ENCODE measurements at places on chromosomes 4 and X. TPM values are rescaled to one million over a fixed set of nuclear protein-coding genes. Genes with fewer than 3 reads are reported as not detected.

SORCS2 gene
- total RNA-seq, result not detected

DNA sequence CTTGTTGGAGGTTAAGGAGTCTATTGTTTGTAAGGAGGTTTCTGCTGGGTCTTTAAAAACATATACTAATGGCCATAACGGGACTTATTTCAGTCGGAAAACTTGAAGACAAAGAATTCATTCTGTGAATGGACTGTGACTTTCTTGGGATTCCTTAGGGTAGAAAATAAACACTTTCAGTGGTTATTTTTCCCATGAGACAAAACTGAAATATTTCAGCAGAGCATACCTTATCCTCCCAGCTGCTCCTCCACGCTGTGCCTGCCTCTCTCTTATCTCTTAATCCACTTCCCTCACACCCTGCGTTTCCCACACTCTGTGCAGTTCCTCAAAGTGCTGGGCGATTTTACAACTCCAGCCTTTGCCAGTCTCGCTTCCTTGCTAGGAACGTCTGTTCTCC, 47.1 kb upstream of the SORBS2 start:
- H3K27ac ChIP-seq, result no peak overlapping the region
- H3K4me1 ChIP-seq, result no peaks in the 10 kb centered on the region
- DNase-seq, result no peak
- no peaks in the 10 kb centered on the region for H3K36me3 ChIP-seq
- H3K4me3 ChIP-seq, result no peak overlapping the region
- peaks cover 9% of the 10 kb centered on the region for H3K27me3 ChIP-seq

GRCh38 chrX:56797574-56798338, 68.7 kb downstream of the NBDY start:
- no peak overlapping the region for H3K27ac ChIP-seq
- no peaks in the 10 kb centered on the region for H3K36me3 ChIP-seq

TMEM164 gene
- 24.5 TPM for total RNA-seq

- H3K4me3 ChIP-seq, result no peak overlapping the region
- no peaks in the 10 kb centered on the region for H3K4me1 ChIP-seq
- no peaks in the 10 kb centered on the region for H3K36me3 ChIP-seq
- DNase-seq, result no peak
- H3K27me3 ChIP-seq, result peaks cover 10% of the 10 kb centered on the region
Measured at GRCh38 chr4:109739547-109739946, 9.7 kb upstream of the PLA2G12A start.

GRCh38 chrX:154310616-154311536, 15.3 kb downstream of the TKTL1 start:
- no peaks in the 10 kb centered on the region for H3K36me3 ChIP-seq
- H3K4me3 ChIP-seq, result no peak overlapping the region
- H3K27me3 ChIP-seq, result no peaks in the 10 kb centered on the region
- no peak overlapping the region for H3K27ac ChIP-seq
- H3K4me1 ChIP-seq, result peaks cover 27% of the 10 kb centered on the region

DNA sequence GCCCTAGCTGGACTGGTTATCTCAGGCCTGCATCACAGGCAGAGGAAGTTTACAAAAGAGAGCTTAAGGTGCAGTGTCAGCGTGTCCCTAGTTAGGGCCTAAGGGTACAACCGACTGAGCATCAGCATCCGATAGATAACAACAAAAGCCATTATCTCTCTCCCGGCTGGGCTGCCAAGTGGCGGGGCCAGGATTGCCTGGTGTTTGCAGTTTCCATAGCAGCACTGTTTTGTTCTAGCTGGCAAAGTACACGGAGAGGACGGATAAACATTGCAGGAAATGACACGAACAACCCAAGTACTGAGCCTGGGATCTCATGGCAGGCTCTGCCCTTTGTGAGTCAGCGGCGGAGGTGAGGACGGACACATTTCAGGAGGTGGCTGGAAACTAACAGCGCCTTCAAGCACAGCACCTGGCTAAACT, 104.7 kb upstream of the NOCT start:
- H3K4me3 ChIP-seq, result no peak overlapping the region
- H3K27me3 ChIP-seq, result no peaks in the 10 kb centered on the region
- no peak overlapping the region for H3K27ac ChIP-seq
- H3K36me3 ChIP-seq, result no peaks in the 10 kb centered on the region
- H3K4me1 ChIP-seq, result no peaks in the 10 kb centered on the region

GRCh38 chrX:139720136-139720535, 12.2 kb upstream of the MCF2 start:
- H3K27me3 ChIP-seq, result no peaks in the 10 kb centered on the region
- no peaks in the 10 kb centered on the region for H3K4me1 ChIP-seq
- H3K4me3 ChIP-seq, result no peak overlapping the region
- H3K36me3 ChIP-seq, result no peaks in the 10 kb centered on the region
- DNase-seq, result no peak
- H3K27ac ChIP-seq, result no peak overlapping the region

DNA sequence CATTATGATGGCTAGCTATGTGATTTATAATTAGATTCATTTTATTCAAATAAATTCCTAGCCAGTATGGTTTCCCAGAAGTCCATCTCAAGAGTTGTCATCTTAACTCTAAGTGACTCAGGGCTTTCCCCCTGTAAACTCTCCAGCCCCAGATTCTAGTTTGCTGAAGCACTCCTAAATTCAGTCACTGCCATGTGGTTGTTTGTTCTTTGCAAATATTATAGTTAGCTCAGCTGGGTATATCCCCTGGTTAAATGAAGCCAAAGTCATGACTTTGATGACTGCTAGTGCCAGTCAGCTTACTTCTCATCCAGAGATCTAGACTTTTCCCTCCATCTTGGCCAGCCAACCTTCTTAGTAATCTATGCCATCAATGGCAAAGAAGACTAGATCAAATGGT, 126.0 kb downstream of the GRIA3 start:
- DNase-seq, result no peak
- H3K27ac ChIP-seq, result no peak overlapping the region
- no peaks in the 10 kb centered on the region for H3K36me3 ChIP-seq
- no peaks in the 10 kb centered on the region for H3K27me3 ChIP-seq
- no peaks in the 10 kb centered on the region for H3K4me1 ChIP-seq
- H3K4me3 ChIP-seq, result no peak overlapping the region

DNA sequence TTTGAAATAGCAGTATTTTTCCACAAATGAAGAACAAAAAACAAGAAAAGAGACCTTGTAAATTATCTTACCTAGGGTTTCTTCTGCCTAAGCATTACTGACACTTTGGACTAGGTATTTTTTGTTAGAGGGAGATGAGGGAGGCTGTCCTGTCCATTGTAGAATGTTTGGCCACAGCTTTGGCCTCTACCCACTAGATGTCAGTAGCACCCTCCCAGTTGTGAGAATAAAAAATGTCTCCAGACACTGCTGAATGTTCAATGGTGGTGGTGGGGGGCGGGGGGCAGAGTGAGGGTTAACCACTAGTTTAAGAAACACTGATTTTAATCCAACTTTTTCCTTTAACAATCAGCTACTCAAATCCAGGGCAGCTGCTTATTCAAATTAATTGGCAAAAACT, 25.8 kb downstream of the OTUD4 start:
- peaks cover 3% of the 10 kb centered on the region for H3K4me1 ChIP-seq
- no peak overlapping the region for H3K27ac ChIP-seq
- no peaks in the 10 kb centered on the region for H3K27me3 ChIP-seq
- peaks cover 6% of the 10 kb centered on the region for H3K36me3 ChIP-seq
- no peak overlapping the region for H3K4me3 ChIP-seq

DNA sequence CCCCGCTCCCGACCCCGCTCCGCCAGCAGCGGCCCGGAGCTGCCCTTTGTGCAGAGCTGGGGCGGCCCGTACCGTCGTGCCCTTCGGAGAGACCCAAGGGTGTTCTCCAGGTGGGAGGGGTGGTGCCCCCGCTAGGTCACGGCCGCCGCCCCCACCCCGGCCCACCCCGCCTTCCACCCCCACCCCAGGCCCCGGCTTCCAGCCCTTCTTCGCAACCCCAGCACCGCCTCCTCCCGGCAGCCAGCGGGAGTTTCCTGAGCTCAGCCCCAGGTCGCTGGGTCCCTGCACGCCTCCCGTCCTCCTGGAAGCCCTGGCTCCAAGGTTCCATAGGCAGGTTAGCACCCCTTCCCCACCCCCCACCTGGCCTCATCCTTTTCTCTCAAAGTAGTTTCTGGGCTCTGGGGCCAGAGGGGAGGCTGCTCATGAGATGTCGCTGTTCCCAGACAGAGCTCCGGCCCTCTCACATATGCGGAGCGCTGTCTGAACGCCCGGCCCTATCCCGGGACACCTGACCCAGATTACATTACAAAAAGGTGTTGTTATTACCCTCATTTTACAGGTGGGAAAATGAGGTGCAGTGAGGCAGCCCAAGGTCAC, 25.2 kb upstream of the FGFR3 start:
- H3K27ac ChIP-seq, result no peak overlapping the region
- no peak overlapping the region for H3K4me3 ChIP-seq
- peaks cover 32% of the 10 kb centered on the region for H3K4me1 ChIP-seq
- peak; percentile 47 for DNase-seq

DNA sequence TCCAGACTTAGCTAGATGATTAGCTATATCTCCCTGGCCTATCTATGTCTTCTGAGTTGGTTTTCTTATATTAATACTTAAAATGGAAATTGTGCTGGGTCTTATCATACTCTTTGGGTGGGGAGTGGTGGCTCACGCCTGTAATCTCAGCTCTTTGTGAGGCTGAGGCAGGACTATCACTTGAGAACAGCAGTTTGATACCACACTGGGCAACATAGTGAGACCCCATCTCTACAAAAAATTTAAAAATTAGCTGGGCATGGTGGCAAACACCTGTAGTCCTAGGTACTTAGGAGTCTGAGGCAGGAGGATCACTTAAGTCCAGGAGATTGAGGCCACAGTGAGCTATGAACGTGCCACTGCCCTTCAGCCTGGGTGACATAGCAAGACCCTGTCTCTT, 30.4 kb downstream of the WDFY3 start:
- H3K36me3 ChIP-seq, result no peaks in the 10 kb centered on the region
- no peaks in the 10 kb centered on the region for H3K4me1 ChIP-seq
- no peak overlapping the region for H3K27ac ChIP-seq
- DNase-seq, result no peak
- H3K27me3 ChIP-seq, result no peaks in the 10 kb centered on the region

GRCh38 chr4:86482306-86483172, 111.6 kb upstream of the PTPN13 start:
- no peaks in the 10 kb centered on the region for H3K4me1 ChIP-seq
- no peak for DNase-seq
- no peaks in the 10 kb centered on the region for H3K36me3 ChIP-seq

- no peaks in the 10 kb centered on the region for H3K4me1 ChIP-seq
- H3K27me3 ChIP-seq, result no peaks in the 10 kb centered on the region
- no peak for DNase-seq
- no peak overlapping the region for H3K27ac ChIP-seq
- H3K4me3 ChIP-seq, result no peak overlapping the region
Measured at GRCh38 chr4:16721613-16722291, 176.7 kb downstream of the LDB2 start.

RAI2 gene
- not detected for total RNA-seq

PPBP gene
- total RNA-seq, result not detected

HAND2 gene
- total RNA-seq, result not detected

DNA sequence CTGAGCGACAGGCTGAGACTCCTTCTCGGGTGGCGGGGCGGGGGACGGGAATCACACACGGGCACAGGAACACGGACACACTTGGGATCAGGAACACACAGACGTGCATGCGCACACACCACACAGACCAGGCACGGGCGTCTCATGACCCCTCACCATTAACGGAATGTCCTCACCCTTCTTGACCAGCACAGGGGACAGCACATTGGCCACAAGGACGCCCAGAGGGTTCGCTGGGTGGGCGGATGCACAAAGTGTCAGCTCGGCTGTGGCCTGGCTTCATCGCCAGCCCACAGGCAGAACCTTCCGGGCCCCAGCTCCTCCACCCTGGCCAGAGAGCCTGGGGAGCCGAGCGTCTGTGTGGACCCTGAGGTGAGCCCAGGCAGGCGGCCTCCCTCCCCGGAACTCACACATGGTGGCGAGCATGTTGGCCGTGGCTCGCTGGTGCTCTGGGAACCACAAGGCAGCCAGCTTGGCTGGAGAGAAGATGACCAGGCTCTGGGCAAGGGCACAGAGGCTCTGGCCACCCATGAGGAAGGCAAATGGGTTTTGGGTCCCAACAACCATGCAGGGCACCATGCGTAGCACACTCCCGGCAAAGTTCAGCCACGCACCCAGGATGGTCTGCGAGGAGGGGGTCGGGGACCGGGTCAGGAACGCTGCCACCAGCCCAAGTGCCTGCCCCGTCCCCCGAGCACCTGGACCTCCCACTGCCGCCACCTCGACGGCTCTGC, 3.1 kb downstream of the SLC49A3 start:
- H3K36me3 ChIP-seq, result no peaks in the 10 kb centered on the region
- H3K27me3 ChIP-seq, result no peaks in the 10 kb centered on the region
- peak; percentile 11 for DNase-seq
- H3K4me1 ChIP-seq, result peaks cover 24% of the 10 kb centered on the region

GRCh38 chr4:128916832-128917231, 107.3 kb downstream of the JADE1 start:
- H3K36me3 ChIP-seq, result no peaks in the 10 kb centered on the region
- peak; percentile 82 for DNase-seq
